Uterus (tissue), 4 donors: ENCODE measurements at places on chromosomes 2 and 18. TPM values are rescaled to one million over a fixed set of nuclear protein-coding genes. Genes with fewer than 3 reads are reported as not detected.
A peak's percentile ranks its signal among the peaks of the same experiment; 100 is the strongest.

- no peak for DNase-seq
- peak overlapping the region; percentile 93 for H3K4me3 ChIP-seq
- H3K36me3 ChIP-seq: no peaks in the 10 kb centered on the region
Measured at GRCh38 chr2:216499641-216500218, 1.1 kb downstream of the RPL37A start.

DNA sequence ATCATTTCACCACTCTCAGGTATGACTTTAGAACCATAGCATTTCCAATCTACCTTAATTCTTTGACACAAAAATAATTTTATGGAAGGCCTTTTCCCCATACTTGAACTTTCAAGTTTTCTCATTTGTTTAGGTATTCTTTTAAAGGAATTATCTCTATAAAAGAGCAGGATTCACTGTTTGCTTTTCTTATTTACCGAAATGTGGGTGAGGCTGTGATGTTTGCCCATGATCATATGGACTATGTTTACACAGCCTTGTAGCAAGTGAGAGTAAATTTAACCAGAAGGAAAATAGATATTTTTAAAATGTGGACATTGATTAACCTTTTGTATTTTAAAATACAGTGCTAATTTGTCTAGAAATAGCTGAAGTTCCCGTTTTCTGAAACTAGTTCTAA is 26.3 kb downstream of the CAB39 start:
- H3K4me3 ChIP-seq: no peak overlapping the region
- H3K27ac ChIP-seq: peak overlapping the region; percentile 33
- no peak for DNase-seq
- H3K4me1 ChIP-seq: peaks cover 7% of the 10 kb centered on the region
- H3K36me3 ChIP-seq: no peaks in the 10 kb centered on the region
- H3K27me3 ChIP-seq: no peaks in the 10 kb centered on the region

- DNase-seq: no peak
- no peak overlapping the region for H3K27ac ChIP-seq
- no peaks in the 10 kb centered on the region for H3K4me1 ChIP-seq
- no peaks in the 10 kb centered on the region for H3K36me3 ChIP-seq
- H3K27me3 ChIP-seq: no peaks in the 10 kb centered on the region
Measured at GRCh38 chr2:234733795-234734600, 217.8 kb upstream of the SH3BP4 start.

DNA sequence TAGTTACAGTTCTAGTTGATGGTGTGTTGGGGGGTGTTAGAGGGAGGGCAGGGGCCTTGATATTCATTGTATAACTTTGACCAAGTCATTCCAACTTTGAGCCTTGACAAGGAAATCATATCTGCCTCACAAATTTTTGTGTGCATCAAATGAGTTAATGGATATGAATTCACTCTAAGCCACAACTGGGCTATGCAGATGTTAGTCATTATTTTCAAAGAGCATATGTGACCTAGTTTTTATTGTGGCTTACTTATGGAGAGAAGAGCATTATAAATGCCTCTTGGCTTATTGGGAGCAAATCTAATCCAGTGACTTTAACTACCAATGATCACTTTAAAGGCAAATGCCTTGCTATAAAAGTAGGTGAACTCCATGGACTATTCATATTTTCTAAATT is 250.2 kb downstream of the LPIN1 start:
- no peak for DNase-seq
- no peak overlapping the region for H3K27ac ChIP-seq
- H3K36me3 ChIP-seq: no peaks in the 10 kb centered on the region
- H3K4me1 ChIP-seq: no peaks in the 10 kb centered on the region
- no peak overlapping the region for H3K4me3 ChIP-seq

DNA sequence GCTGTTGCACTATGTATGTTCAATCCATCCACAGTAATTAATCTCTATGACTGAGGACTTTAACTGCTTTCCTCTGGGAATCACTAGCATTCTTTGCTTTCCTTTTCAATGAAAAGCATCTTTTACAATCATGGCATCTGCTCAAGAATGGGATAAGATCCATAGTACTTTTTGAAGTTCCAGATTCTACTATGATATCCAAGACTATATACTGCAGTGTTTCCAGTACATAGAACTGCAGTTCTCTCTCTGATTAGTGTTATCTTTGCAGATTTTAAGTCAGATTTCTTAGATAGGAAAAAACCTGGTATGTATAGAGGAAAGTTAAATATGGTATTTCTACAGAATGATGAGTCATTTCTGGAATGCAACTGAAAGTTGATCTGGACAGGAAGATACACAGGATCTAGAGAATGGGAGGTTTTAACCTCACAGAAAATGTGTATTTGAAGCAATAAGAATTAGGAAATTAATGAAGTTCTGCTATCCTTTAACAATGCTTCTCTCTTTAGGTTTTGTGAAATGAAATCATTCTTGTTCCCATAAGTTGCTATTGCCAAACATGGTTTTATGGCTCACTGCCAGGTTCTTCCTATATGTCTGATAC is 670.7 kb downstream of the ERBB4 start:
- H3K4me1 ChIP-seq: no peaks in the 10 kb centered on the region
- no peaks in the 10 kb centered on the region for H3K36me3 ChIP-seq
- H3K27ac ChIP-seq: no peak overlapping the region
- H3K4me3 ChIP-seq: no peak overlapping the region

DNA sequence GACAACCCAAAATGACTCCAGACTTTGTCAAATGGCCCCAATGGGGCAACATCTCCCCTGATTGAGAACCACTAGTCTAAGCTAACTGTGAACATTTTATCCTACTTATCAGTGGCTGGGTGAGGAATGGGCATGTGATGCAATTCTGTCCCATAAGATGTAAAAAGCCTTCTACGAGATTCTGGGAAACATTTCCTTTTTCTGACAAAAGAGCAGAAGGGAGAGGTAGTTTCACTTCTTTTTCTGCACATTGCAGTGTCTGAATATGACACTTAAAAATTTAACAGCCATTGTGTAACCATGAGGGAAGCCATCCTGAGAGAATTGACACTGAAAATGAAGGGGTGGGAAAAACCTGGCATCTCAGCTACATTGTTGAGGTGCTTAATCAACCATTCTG is 17.3 kb upstream of the MARCHF4 start:
- H3K4me3 ChIP-seq: no peak overlapping the region
- no peak overlapping the region for H3K27ac ChIP-seq
- DNase-seq: no peak

- no peak overlapping the region for H3K4me3 ChIP-seq
- H3K36me3 ChIP-seq: no peaks in the 10 kb centered on the region
- H3K27me3 ChIP-seq: no peaks in the 10 kb centered on the region
- H3K4me1 ChIP-seq: no peaks in the 10 kb centered on the region
- no peak overlapping the region for H3K27ac ChIP-seq
- DNase-seq: peak; percentile 10
Measured at GRCh38 chr2:3500326-3500899, 18.9 kb downstream of the ADI1 start.

- H3K27me3 ChIP-seq: no peaks in the 10 kb centered on the region
- no peaks in the 10 kb centered on the region for H3K4me1 ChIP-seq
- no peak for DNase-seq
- no peak overlapping the region for H3K4me3 ChIP-seq
Measured at GRCh38 chr2:232571026-232571474, 20.6 kb downstream of the EIF4E2 start.

DNA sequence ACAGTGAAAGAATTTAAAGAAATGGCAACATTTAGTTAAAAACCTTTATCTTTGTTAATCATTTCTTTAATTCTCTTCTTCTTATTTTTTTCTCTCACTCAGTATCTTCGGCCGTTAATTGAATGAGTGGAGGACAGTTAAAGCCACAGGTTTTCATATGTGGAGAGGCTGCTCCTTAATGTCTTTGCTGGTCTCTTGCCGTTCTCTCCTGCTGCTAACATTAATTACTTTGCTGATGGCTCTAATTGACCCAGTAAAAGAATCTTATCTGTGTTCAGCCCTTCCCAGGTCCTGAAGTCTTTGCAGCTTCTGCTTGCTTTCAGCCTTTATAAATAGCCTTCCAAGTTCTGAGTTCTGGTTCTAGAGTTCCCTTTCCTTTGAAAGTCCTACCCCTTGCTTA is 77.1 kb downstream of the ADAM23 start:
- no peak for DNase-seq
- no peak overlapping the region for H3K4me3 ChIP-seq
- H3K4me1 ChIP-seq: no peaks in the 10 kb centered on the region
- no peak overlapping the region for H3K27ac ChIP-seq
- H3K36me3 ChIP-seq: no peaks in the 10 kb centered on the region
- no peaks in the 10 kb centered on the region for H3K27me3 ChIP-seq

GRCh38 chr18:73879766-73880165 is 267.9 kb downstream of the FBXO15 start:
- H3K27me3 ChIP-seq: no peaks in the 10 kb centered on the region
- DNase-seq: no peak
- no peaks in the 10 kb centered on the region for H3K36me3 ChIP-seq
- no peak overlapping the region for H3K27ac ChIP-seq

GRCh38 chr2:75547345-75548035 is 13.2 kb downstream of the EVA1A start:
- no peaks in the 10 kb centered on the region for H3K36me3 ChIP-seq
- H3K4me1 ChIP-seq: no peaks in the 10 kb centered on the region
- H3K27me3 ChIP-seq: no peaks in the 10 kb centered on the region
- H3K4me3 ChIP-seq: no peak overlapping the region

DNA sequence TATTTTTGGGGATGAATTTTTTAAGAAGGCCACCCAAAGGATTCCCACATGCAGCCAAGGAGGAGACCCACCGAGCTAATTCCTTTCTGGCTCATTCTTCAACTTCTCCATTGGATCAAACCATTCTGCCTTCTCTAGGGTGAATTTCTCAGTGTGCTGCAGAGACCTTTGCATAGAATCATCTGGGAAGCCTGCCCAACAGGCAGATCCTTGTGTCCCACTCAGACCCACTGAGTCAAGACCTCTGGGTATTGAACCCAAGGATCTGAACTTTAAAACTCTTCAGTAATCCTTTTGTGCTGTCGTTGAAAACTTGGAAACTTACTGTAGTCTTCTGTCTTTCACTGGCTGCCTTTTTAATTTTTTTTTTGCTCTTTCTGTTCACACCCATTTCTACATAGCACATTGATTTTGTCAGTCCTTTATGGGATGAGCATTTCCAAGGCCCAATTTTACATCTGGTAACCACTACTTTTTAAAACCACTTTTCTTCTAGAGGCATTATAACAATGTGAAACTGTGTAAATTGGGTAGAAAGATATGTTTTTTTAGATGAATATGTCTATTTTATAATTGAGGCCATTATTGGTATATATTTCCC is 120.2 kb downstream of the TSN start:
- H3K27ac ChIP-seq: no peak overlapping the region
- no peak for DNase-seq
- H3K27me3 ChIP-seq: no peaks in the 10 kb centered on the region
- H3K4me3 ChIP-seq: no peak overlapping the region

DNA sequence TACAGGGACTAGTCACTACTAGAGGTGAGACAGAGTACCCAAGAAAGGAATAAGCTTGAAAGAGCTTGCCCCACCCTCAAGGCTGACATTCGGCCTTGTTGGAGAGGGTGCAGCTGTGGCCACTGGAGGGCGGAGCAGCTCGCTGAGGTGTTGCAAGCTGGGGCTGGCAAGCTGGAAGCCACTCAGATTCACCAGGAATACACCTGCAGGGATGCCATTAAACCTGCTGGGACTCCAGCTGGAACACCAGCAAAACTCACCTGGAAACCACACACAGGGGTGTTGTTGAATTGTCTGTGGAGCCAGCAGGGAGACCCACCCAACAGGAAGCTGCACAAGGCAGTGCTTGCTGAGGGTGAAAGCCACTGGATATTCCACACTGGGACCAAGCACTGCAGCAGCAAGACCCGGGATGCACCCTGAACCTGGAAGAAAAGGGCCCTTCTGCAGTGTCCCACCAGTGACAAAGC is 26.1 kb downstream of the KCTD18 start:
- no peaks in the 10 kb centered on the region for H3K4me1 ChIP-seq
- DNase-seq: no peak
- no peak overlapping the region for H3K4me3 ChIP-seq
- H3K27me3 ChIP-seq: no peaks in the 10 kb centered on the region

UNC50 gene
- total RNA-seq: 21.8 TPM

VWA3B gene
- total RNA-seq: not detected
